Stimulated activated CD4-positive, alpha-beta T cell treated with anti-CD3 and anti-CD28 coated beads, TNF-alpha, amount 100 ng/mL, for 4 hours (primary cell): ENCODE measurements at places on chromosomes 16 and 17.

DNA sequence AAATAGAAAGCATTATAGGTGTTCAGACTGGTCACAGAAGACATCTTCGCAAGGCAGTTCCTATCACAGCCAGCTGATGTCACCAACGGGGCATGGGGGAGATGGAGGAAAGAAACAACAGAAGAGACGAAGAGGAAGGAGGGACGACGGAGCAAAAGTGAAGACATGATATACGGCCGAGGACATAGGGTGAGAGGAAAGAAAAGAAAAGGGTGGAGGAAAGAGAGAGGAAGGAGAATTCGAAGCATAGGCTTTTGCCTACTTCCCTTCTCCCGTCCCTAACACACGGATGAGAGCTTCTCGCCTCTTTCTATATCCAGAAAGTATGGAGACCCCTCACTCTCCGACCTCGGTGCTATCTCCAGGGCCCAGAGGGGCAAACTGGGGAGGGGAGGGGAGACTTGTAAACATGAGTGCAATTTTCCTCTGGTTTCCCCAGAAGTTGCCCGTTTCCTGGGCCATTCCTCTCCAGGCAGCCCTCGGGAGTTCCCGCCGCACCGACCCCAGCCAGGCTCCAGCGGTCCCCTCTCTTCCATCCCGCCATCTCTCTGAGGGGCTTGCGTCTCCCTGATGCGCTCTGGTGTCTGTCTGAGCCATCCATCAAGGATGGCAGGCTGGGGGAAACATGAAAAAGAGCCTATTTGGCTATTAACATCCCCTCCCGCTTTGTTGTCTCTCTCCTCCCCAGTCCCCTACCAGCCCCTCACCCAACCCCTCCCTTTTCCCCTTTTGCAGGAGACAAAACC is 26.0 kb downstream of the COPZ2 start:
- DNase-seq, result no peak

- DNase-seq, result no peak
These were observed 1.2 kb upstream of the ZC3H18 start for GRCh38 chr16:88568710-88569613.

GRCh38 chr16:19940195-19940594 is 55.5 kb upstream of the GPRC5B start:
- DNase-seq, result no peak

DNA sequence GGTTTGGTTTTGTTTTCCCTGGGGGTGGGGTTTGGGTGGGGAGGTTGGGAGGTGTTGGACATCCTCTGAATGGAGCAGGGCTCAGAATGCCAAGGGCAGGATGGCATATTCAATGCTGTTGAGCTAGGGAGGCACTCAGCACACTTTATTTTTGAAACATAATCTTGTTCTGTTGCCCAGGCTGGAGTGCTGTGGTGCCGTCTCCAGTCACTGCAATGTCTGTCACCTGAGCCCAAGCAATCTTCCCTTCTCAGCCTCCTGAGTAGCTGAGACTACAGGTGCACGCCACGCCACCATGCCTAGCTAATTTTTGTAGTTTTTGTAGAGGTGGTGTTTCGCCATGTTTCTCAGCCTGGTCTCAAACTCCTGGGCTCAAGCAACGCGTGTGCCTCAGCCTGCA is 186.1 kb downstream of the RPTOR start:
- DNase-seq, result no peak

DNA sequence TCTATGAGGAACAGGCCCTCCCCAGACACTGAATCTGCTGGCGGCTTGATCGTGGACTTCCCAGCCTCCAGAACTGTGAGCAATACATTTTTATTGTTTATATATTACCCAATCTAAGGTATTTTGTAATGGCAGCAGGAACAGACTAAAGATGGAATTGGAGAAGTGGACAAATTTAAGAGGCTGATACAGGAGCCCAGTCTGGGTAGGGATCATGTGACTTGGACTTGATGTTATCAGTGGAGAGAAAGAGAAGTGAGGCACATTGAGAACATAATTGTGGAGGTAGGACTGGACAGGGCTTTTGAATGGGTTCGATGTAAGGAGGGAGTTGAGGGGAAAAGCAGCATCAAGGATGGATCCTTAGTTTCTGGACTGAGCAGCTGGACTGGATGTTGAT is 93.8 kb downstream of the USP31 start:
- no peak for DNase-seq

- DNase-seq, result no peak
These were observed 268.7 kb upstream of the SALL1 start for GRCh38 chr16:51419768-51420167.

DNA sequence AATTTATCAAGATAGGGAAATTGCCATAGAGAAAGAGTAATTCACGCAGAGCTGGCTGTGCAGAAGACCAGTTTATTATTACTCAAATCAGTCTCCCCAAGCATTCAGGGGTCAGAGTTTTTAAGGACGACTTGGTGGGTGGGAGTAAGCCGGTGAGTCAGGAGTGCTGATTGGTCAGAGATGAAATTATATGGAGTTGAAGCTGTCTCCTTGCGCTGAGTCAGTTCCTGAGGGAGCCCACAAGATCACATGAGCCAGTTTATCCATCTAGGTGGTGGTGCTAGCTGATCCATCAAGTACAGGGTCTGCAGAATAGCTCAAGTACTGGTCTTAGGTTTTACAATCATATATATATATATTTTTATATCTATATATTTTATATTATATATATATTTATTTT is 6.0 kb upstream of the AQP8 start:
- no peak for DNase-seq

- DNase-seq, result no peak
These were observed 119.8 kb upstream of the CDH13 start for GRCh38 chr16:82506692-82507670.

GRCh38 chr16:10039220-10040096 is 142.8 kb downstream of the GRIN2A start:
- no peak for DNase-seq

DNA sequence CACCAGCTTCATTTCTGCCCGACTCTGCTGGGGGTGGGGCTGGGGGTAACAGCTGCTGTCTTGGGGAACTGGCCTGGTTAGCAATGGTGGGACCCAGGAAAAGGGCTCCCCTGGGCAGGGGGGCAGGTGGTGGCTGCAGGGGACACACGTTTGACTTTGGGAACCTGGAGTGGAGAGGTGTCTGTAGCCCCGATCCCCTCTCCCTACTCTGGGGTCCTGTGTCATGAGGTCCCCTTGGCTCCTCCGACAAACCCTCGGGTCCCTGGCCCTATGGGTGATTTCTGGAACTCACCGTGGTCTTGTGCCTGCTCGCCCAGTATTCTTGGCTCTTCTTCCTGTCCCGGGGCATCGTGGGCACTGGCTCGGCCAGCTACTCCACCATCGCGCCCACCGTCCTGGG is 12.0 kb downstream of the SPNS3 start:
- DNase-seq, result no peak

DNA sequence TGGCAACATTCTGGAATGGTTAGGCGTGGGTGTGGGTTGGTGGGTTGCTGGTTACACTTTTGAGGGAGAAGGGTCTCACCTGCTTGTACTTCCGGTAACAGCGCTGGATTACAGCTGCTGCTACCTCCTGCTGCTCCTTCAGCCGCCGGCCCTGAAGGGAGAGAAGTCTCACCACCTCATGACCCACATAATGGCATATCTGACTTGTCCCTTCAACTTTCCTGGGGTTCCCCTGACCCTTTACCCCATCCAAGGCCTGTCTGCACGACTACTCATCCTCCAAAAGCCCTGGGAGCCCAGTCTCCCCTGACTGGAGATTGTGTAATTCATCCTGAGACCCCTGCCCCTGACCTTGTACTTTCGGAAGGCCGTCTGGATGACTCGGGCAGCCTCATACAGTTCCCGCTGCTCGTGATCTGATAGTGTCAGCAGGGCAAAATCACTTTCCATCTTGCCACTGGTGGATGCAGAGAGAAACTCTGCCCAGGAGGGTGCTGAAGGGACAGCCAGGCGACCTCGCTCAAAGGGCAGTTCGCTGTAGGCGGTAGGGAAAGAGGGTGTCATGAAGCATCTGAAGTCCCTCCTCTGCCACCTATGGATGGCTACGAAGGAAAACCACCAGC is 2.0 kb upstream of the SPAG7 start:
- no peak for DNase-seq

- DNase-seq, result no peak
These were observed 68.4 kb downstream of the CMC2 start for GRCh38 chr16:80938004-80938878.

DNA sequence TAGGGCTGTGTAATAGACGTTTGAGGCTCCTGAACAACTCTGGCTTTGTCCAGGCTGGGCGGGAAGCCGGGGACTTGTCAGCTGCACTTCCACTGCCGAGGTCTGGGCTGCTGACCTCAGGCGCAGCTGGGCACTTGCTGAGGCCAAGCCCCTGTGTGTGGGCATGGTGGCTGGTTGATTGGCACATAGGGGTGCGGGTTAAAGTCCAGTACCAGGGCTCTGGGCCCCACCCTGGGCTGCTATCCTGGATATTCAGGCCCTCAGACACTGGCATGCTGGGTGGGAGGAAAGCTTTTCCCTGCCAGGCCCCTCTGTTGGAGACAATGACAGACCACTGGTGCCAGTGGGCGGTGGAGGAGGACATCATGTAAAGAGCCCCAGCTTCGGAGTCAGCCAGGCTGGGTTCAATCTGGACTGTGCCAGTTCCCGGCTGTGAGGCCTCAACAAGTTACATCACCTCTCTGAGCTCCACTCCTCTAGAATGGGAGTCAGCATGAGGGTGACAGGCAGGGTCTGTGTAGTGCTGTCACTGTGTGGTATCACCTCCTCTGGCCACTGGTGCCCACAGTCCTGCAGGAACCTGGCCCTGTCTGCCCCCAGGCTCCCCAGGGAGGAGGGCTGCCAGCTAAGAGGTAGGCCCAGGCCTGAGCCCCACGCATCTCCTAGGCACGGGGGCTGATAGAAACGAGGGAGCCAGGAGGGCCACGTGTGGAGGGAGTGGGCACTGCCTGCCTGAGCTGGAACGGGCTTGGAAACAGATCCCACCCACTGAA is 42.5 kb downstream of the PSME3IP1 start:
- DNase-seq, result no peak

DNA sequence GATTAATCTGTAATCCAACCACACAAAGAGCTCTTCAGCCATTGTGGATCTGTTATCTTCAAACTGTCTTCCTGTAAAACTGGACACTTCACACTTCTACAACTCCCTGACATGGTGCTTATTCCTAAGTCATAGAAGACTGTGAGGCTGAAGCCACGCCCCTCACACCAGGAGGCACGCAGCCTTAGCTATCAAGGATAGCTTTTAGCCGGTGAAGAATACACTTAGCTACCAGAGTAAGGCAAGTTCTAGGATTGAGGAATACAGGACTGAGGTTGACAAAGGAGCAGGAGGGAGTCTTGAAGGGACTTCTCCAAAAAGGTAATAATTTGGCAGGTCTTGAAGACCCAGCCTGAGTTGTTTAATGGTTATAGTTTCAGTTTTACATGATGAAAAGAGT is 79.8 kb upstream of the GAS7 start:
- no peak for DNase-seq

DNA sequence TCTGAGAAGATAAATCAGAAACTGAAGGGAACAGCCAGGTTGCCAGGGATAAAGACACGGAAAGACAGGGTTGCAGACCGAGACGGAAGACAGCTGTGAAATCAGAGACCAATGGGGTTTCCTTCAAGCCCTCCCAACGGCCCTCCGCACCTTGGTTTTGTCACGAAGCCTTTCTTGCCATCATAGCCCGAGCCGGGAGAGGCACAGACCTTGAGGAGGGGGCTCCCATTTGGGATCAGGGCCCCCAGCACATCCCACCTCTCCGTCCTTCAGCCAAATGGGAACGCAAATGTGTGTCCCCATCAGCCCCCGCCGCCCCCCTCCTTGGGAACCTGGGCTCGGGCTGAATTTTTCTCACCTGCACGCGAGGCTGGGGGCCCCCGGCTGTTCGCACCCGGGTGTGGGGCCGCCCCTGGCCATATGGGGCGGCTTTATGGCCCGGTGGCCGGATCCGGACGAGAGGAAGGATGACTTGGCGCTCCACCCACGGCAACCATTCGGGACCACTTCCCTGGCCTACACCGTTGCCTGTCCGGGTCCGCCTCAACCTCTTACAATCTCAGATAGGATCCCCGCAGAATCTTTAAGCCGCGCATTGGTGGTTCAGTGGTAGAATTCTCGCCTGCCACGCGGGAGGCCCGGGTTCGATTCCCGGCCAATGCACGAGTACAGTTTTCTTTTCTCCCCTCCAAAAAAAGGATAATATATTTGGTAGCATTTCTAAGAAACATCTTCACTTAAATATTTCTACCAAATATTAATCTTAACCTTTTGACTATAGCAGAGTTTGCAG is 1.4 kb upstream of the HES7 start:
- DNase-seq, result peak; percentile 77

- DNase-seq, result no peak
These were observed 82.1 kb downstream of the GPR139 start for GRCh38 chr16:19991614-19992013.

DNA sequence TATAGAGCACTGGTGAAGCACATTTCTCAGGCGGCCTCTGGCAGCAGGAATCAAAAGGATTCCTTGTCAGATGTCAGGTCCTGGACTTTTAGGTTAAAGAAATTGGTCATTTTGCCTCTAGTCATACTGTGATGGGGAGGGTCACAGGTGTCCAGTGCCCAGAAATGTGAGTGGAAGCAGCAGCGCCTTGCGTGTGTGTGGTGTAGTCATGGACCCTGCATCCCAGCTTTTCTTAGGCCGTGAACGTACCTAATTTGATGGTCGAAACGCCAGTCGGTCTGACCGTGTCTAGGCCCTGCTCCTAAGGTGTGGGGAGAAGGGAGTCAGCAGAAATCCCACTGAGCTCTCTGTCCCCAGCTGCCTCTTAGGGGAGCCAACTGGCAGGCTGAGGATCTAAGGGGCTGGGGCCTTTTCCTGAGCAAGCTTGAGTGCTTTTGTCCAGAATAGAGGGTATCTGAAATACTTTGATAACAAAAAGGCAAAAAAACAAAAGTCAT is 32.0 kb downstream of the POLR3E start:
- DNase-seq, result no peak

DNA sequence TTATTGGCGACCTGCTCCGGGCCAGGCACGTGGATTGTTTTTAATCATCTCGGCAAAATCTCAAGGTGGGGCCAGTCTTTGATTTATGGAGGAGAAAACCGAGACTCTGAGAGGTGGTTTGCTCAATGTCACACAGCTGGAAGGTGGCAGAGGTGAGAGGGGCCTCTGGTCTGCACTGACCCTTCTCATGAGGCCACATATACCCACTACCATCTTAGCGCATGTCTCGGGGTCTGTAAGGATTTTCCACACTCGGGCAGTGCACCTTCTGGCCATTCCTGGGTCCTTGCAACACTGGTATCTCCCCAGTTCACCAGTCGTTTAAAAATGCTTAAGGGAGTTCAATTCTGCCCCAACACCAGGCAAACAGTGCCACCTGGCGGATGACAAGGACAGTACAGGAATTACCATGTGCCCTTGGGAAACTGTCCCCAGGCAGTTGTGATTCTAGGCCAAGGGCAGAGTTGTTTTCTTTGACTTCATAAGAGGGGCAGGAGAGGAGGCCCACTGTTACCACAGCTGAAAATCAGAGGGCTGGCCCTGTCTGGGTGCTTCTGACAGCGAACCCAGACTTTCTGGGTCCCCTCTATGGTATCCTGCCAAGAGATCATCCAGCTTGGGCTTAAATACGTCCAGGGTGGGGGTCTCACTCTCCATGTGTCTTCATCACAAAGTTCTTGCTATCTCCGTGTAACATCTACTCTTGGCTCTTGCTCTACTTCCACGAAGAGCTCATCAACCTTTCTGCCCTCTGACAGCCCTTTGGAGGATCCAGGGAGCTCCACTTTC is 39.4 kb upstream of the RAI1 start:
- DNase-seq, result peak; percentile 66

GRCh38 chr17:32819035-32819434 is 57.9 kb downstream of the MYO1D start:
- DNase-seq, result no peak
